ENCODE measurements at places on chromosomes 3 and 15.

DNA sequence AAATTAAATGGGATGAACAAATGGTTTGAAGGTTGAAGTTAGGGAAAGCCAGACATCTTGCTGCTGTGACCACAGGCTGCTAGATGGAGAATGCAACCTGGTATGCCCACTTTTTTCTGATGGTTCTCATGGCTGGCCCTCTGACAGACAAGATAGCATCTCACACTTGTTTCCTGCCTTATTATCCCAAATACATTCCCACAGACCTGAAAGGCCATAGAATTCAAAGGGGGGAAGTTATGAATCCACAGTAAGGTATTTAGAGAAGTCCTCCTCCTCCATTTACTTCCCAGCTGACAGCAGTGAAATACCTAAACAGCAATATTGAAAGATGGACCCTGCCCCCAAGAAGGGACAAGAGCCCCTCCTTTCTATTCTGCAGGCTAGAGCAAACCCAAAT lies 32.4 kb downstream of the LEO1 start:
- no peak for DNase-seq

DNA sequence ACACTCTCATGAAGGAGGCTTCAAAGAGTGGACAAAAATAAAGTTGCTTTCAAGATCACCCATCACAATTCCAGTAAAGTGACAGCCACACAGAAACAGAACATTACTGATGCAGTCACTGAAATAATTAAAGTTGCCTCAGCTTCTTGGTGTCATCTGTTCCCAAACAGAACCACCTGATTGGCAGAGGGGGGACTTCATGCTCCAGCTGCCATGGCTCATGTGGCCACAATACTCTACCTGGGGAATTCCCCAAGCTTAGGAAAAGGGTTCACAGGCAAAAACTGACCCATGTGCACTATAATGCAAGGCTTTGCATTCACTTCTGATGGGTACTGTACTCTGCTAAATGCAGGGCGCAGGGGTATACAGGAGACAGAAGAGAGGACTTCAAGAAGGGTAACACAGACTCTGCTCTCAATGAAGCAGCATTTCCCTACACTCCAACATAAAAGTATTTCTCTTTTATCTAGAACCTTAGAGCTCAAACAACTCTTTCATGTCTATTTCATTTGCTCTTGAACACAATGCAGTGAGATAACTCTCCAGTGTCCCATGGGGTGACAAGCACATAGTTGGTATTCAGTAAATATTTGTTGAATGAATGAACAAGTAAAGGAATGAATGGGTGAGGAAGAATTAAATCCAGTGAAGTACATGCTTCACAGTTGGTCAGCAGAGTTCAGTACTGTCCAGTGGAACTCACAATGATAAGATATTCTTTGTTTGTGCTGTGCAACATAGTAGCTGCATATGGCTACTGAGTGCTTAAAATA lies 8.6 kb upstream of the CTNNB1 start:
- DNase-seq = no peak

- peak; percentile 77 for DNase-seq
Observed at GRCh38 chr3:9649791-9650521, 651 bp downstream of the MTMR14 start.

- no peak for DNase-seq
Observed at GRCh38 chr3:46061108-46061720, 33.9 kb upstream of the XCR1 start.

GRCh38 chr3:58047826-58048225 lies 39.6 kb downstream of the FLNB start:
- no peak for DNase-seq

DNA sequence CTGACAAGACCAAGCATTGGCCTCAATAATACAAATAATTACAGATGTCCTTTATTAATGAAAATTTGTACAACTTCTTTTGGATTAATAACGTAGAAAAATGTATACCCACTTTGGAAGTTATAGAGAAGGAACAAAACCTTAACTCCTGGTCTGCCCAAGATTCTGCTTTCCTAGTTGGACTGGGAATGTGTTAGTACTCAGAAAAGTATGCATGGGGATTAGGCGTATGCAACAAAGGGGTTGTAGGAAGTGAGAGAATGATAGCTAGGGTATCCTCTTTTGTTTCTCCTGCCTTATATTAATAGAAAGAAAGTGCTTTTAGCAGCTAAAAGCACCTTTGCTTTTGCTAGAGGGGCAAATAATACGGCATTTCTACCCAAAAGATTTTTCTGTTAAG lies 116.2 kb upstream of the LRRFIP2 start:
- no peak for DNase-seq

DNA sequence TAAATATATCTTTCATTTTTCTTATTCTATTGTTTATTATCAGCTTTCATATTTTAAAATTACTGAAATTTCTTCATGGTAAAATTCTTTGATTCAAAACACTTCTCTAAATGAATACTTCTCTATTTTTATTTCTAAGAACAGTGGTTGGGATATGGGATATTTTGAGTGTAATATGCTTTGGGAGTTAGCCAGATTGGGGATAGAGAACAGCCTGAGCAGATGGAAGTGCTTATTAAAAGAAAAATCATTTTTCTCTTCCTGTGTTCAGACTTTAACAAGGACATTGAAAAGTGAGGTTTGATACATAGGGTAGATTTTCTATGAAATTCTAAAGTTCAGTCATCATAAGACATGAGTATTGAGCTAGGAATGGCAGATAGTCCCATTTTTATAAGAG lies 84.8 kb downstream of the COL6A5 start:
- no peak for DNase-seq

DNA sequence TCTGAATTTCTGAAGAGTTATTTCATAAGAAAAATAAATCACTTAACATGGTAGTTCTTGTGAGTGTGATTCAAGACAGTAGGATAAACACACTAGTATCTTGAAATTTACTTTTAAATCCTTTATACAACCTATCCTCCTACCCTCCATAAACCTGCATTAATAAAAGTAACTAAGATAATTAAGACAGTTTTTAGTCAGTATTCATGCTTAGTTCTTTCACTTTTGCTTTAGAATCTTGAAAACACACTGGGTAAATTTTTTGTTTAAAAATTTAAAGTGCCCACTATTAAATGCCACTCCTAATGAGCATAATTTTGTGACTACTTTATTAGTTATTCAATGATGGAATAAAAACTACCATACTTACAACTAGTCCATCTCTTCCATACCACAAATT lies 28.8 kb downstream of the GOLIM4 start:
- DNase-seq = no peak

- no peak for DNase-seq
Observed at GRCh38 chr3:115787818-115788217, 164.5 kb downstream of the GAP43 start.

DNA sequence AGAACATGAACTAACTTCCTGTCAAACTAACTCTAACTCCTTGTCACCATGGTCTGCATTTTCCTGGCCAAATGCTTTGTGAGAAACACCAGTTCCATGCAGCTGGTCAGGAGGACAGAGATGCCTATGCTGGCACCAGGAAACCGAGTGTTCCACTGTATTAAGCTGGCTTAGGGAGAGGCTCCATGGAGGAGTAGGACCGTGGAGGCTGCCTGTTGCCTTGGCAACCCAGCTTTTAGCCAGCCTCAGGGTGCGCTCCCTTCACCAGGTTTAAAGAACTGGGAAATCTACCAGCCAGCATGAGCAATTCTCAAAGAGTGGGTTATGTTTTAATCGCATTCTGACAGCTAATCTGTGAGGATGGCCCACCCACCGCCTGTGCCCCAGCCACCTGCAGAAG lies 394.1 kb downstream of the OCA2 start:
- no peak for DNase-seq

DNA sequence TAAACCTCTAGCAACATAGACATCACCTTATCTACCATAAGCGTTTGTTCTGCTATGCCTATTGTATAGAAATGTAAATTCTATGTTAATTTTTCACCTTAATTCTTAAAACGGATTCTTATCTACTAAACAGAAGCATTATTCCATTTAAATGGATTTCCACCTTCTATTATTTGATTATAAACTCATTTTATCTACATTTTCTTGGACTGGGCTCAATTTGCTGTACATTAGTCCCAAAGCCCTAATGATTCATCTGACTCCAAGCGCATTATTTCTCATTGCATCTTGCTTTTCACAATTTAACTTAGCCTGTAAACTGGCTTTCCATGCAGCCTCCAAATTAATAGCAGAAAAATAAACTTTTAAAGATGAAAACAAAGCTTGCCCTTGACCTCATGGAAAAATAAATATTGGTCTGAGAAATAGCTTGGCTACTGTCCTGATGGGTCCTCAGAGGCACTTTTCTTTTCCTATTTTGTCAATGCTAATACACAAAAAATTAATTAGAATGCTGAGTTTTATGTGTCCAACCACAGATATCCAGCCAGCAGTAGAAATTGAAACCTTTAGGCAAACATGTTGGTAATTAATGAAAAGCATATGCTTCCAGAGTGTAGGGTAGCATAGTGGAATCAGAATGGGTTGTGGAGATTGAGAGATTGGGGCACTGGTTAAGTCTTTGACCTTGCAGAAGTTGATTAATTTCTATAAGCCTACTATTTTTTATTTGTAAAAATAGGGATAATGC lies 81.4 kb upstream of the CFAP20DC start:
- no peak for DNase-seq

DNA sequence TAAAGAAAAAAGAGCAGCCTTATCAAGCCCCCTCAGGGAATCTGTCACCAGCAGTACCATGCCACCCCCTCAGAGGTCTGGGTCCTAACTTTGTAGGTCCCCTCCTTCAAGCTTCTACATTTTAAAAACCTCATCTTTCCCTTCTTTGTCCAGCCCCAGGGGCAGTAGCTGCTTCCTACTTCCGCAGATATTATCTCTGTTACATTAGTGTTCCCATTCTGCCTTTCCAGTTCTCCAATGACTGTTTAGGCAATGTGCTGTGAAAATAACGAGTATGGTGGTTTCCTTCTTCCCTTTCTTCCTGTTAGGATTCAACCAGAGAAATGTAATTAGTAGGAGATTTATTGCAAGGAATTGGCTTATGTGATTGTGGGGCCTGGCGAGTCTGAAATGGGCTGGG lies 126.1 kb upstream of the TNIK start:
- DNase-seq = no peak

DNA sequence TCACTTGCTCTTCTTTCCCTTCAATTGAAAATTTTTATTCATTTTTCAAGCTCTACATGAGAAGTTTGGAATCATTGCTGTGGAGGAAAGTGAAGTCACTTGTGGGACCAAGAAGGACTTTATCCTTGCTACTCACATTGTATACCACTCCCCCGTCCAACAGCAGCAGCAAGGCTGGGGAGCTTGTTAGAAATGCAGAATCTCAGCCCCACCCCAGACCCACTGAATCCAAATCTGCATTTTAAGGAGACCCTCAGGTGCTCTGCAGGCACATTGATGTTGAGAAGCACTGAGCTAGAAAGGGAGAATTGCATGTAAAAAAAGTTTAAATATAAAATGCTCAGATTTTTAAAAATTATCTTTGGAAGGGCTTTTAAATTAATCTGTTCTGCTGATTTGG lies 202.3 kb upstream of the MRPL3 start:
- DNase-seq = no peak

- DNase-seq = no peak
Observed at GRCh38 chr15:60396560-60396957, 1.2 kb downstream of the ANXA2 start.

- DNase-seq = no peak
Observed at GRCh38 chr15:66252685-66253417, 699 bp downstream of the MEGF11 start.

GRCh38 chr15:45690581-45691260 lies 55.9 kb downstream of the SQOR start:
- DNase-seq = peak; percentile 21

DNA sequence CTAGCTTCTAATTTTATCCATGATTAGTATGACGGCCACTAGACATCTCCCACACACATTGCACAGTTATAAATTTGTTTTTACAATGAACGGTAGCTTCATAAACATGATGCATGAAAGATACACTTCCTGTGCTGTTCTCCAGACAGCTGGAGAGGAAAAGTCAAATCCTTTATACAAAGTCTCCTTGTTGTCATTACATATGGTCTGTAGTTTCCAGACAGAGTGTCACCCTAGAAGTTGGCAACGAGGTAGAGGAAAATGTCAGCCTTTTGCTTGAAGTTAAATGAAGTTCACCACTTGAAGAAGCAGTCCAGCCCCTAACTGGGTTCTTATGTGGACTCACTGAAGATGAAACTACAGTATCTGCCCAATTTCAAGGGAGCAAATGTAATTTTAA lies 253.0 kb upstream of the P2RY1 start:
- DNase-seq = no peak

DNA sequence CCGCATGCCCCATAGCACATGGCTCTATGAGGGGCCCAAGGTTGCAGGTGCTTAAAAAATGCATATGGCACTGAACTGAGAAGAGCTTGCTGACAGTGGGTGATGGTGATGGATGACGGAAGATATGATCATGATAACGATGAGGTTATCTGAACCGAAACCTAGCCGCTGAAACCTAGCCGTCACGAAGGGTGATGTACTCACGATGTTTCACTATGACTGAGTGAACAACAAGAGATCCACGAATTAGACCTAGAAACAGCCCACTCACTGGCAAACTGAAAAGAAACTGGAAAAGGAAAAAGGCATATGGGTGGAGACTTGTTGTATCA lies 57.6 kb upstream of the BCL6 start:
- no peak for DNase-seq

DNA sequence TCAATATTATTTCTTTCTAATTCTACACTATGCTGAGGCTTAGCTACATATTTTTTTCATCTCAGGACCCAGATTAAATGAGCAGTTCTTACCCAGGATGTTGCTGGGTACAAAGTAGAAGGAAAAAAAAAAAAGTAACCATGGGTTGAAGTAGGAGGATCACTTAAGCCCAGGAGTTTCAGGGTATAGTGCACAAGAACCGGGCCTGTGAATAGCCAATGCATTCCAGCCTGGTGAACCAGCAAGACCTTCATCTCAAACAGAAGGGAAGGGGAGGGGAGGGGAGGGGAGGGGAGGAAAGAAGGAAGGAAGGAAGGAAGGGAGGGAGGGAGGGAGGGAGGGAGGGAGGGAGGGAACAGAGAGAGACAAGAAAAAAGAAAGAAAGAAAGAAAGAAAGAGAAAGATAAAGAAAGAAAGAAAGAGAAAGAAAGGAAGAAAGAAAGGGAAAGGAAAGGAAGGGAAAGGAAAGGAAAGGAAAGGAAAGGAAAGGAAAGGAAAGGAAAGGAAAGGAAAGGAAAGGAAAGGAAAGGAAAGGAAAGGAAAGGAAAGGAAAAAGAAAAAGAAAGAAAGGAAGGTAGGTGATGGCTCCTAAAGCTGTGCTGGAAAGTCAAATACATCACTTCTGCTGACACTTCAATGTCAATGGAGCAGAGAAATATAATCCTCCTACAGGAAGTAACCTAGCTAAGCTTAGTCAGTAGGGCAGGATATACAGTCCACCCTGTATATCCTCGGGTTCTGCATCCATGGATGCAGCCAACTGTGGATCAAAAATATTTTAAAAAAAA lies 206.8 kb upstream of the TGFBR2 start:
- DNase-seq = no peak

All from Karpas-422 (cell line).